ENCODE measurements at places on chromosomes 4 and X.
A peak's percentile ranks its signal among the peaks of the same experiment; 100 is the strongest.

DNA sequence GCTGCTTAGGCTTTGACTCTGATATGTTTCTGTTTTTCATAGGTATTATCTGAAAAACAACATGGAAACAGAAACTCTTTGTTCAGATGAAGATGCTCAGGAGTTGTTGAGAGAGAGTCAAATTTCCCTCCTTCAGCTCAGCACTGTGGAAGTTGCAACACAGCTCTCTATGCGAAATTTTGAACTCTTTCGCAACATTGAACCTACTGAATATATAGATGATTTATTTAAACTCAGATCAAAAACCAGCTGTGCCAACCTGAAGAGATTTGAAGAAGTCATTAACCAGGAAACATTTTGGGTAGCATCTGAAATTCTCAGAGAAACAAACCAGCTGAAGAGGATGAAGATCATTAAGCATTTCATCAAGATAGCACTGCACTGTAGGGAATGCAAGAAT is 238.6 kb downstream of the RAPGEF2 start:
- DNase-seq, result peak; percentile 30

- no peak for DNase-seq
Observed at GRCh38 chr4:183765251-183765911, 106.3 kb downstream of the TRAPPC11 start.

- peak; percentile 20 for DNase-seq
Observed at GRCh38 chrX:10979956-10980355, 131.2 kb upstream of the HCCS start.

GRCh38 chrX:101452056-101452455 is 33.2 kb upstream of the ARMCX4 start:
- DNase-seq, result no peak

GRCh38 chrX:23887451-23887850 is 20.3 kb downstream of the APOO start:
- no peak for DNase-seq
